ENCODE measurements at places on chromosomes 16 and 17. TPM values are rescaled to one million over a fixed set of nuclear protein-coding genes. Genes with fewer than 3 reads are reported as not detected.

SPNS2 gene
- 6.9 TPM for total RNA-seq

COPZ2 gene
- total RNA-seq, result 6.1 TPM

KRTAP16-1 gene
- not detected for total RNA-seq

TEX14 gene
- total RNA-seq, result 0.30 TPM

MMP25 gene
- total RNA-seq, result 49.3 TPM

TMC8 gene
- total RNA-seq, result 340 TPM

USP43 gene
- total RNA-seq, result not detected

GDE1 gene
- 22.0 TPM for total RNA-seq

LHX1 gene
- not detected for total RNA-seq

KRT17 gene
- not detected for total RNA-seq

DNA sequence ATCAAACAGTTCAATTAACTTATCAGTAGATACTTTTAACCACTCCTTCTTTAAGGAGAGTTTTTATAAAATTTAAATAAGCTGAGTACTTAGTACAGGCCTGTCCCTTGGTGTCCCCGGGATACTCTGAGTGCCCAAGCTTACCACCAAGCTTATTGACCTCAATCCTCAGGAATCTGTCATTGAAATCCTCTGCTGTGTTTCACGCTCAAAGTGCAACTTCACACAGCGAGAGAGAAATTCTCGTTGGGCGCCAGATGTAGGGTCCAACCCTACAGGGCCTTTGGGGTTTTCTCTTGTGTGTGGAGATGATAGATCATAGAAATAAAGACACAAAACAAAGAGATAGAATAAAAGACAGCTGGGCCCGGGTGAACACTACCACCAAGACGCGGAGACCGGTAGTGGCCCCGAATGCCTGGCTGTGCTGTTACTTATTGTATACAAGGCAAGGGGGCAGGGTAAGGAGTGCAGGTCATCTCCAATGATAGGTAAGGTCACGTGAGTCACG lies 65.3 kb upstream of the ARL4D start:
- DNase-seq, result no peak

GRCh38 chr17:17505610-17506171 lies 9.5 kb upstream of the RASD1 start:
- no peak for DNase-seq

- DNase-seq, result no peak
Measured at GRCh38 chr16:67517661-67518423, 10.8 kb upstream of the RIPOR1 start.

DNA sequence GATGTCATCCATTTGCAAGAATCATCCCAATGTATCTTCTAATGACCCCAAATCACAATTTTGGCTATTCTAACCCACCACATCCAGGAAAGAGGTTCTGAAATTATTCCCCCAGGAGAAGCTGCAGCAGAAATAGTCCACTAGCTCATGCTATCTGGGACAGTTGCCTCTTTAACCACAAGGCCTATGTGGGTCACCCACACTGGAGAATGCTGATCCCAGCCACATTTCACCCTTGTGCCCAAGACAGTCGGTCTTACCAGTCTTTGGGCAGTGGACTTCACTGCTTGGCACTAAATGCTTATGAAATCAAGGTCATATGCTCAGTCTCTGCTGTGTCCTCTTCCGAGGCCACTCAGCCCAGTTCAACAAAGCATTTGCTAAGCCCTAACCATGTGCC lies 27.0 kb downstream of the ABCC12 start:
- no peak for DNase-seq

- peak; percentile 37 for DNase-seq
Measured at GRCh38 chr16:20300312-20301097, 26.8 kb downstream of the GP2 start.

GRCh38 chr16:30896261-30896888 lies at the start of gene CTF1:
TSS of gene CTF1 (plus strand) at chr16:30896614. CDS start at chr16:30896644, 30 bp downstream.
- peak; percentile 39 for DNase-seq

DNA sequence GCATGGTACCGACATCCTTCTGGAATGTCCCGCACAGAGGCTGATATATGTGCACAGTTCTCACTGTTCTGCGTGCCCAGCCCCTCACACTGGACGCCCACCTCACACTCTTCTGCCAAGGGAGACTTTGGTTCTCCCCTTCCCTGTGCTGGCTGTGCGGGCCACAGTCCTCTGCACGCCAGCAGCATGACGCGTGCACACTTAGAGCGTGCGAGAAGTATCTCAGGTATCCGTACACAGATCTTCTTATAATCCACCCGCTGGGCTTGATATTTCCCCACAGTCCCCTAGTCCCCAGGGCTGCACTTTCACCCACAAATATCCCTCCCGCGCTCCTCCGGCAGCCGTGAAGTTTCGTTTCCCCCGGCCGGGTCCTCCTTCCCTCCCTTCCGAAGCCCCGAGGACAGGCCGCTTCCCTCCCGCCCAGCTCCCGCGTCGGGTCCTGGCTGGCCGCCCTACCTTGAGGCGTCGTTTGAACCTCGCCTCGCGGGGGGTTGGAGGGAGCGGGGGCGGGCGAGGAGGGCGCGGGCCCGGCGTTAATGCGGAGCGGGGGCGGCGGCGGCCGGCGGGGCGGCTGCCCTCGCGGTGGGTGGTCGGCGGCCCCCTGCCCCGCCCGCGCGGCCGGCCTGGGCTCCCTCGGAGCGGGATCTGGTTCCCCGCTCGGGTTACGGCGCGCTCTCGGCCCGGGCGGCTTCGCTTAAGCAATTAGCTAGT lies 5.0 kb upstream of the FOXF1 start:
- no peak for DNase-seq

GRCh38 chr16:22186517-22186916 lies 19.6 kb upstream of the EEF2K start:
- no peak for DNase-seq

- no peak for DNase-seq
Measured at GRCh38 chr17:75288770-75289114, 491 bp downstream of the SLC25A19 start.

GRCh38 chr17:20128036-20128667 lies 119.0 kb downstream of the SPECC1 start:
- DNase-seq, result no peak

DNA sequence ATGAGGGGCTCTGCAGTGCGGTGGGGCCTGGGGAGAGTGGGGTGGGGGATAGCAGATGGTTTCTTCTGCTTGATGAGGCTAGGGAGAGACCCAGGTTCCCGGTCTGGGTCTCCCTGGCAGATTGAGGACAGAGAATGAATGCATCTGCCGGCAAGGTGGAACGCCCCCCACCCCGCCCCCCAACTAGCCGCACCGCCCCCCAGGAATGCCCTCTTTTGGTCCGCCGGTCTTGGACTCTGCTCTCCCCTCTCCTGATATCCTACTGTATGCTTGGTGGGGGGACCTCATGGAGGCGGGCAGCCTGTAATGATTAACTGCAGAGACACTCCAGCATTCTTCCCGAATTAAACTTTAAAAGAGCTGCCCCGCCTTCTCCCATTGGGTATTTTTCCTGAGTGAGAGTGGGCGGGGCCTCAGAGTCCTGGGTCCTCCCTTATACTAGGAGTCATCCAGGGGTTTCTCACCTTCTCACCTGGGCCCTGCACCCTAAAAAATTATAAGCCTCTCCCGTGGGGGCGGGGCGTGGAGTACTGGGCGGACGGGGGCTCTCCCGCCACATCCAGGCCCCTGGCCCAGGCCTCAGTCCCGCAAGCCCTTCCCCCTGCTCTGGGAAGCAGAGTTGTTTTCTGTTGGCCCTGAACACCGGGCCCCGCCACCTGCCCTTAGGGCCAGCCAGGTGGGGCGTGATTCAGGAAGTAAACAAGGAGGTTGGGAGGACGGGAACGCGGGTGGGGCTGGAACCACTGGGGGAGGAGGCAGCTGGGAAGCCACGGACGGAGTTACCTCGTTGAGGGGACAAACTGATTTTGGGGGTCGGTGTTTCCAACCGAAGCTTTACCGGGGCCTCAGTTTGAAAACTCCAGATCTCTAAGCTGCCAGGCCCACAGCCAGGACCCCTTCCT lies 1.5 kb downstream of the GRB7 start:
- no peak for DNase-seq

- no peak for DNase-seq
Measured at GRCh38 chr16:2072926-2073325, 25.1 kb downstream of the TSC2 start.

DNA sequence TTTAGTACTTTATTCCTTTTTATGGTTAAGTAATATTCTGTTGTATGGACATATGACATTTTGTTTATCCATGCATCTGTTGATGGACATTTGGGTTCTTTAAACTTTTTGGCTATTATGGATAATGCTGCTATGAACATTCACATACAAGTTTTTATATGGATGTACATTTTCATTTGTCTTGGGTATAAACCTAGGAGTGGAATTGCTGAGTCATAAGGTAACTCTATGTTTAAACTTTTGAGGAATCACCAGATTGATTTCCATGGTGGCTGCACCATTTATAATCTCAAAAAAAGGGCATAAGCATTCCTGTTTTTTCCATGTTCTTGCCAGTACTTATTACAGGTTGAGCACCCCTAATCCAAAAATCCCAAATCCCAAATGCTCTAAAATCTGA lies 90.3 kb upstream of the CRHR1 start:
- DNase-seq, result no peak

GRCh38 chr16:54050459-54051210 lies 236.0 kb downstream of the IRX3 start:
- no peak for DNase-seq

DNA sequence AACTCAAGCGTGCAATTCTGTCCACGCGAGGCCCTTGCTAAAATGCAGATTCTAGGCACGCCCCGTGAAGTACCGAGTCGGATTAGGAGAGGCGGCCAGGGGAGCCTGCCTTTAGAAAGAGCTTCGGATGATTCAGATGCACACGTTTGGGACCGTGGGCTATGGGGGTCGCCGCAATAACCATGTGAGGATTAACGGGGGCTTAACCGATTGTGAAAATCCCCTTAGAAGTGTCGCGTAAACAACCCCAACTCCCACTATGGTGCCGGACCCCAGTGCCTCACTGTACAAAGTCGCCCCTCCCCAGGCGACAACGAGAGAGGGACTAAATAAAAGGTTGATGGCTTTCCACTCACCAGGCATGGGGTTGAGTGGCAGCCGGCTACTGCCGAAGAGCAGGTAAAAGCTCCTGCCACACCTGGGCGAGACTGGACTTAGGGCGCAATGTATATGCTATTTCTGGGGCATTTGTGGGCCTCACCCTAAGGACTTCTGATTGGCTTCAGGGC lies 635 bp upstream of the SP2 start:
- no peak for DNase-seq

DNA sequence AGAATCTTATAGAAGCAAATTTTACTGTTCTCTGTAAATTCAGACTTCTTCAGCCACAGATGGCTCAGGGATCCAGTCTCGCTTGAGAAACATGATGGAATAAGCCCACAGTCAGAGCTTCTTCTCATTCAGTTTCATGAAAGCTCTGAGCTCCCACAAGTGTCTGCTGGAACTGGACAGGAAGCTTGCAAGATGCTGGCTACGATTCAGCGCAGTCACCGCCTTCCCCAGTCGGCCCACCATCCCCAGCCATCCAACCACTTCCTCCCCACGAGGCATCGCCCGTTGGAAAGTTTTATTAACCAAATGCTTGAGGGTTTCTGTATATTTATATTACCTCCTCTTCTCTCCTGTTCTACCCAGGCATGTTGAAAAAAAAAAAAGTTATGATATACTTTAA lies 171.7 kb downstream of the ZFHX3 start:
- peak; percentile 66 for DNase-seq

GRCh38 chr16:90077757-90078578 lies 837 bp upstream of the PRDM7 start:
- DNase-seq, result peak; percentile 50
